ENCODE measurements at places on chromosomes 4 and X. TPM values are rescaled to one million over a fixed set of nuclear protein-coding genes. Genes with fewer than 3 reads are reported as not detected.

Gene ABCG2
- 2.3 TPM for total RNA-seq

Gene CPLX1
- not detected for total RNA-seq

Gene MTTP
- total RNA-seq, result 0.39 TPM

Gene LINC00632
- 0.48 TPM for total RNA-seq

Gene ZCCHC12
- not detected for total RNA-seq

Gene MTNR1A
- not detected for total RNA-seq

Gene STK26
- total RNA-seq, result 10.2 TPM

DNA sequence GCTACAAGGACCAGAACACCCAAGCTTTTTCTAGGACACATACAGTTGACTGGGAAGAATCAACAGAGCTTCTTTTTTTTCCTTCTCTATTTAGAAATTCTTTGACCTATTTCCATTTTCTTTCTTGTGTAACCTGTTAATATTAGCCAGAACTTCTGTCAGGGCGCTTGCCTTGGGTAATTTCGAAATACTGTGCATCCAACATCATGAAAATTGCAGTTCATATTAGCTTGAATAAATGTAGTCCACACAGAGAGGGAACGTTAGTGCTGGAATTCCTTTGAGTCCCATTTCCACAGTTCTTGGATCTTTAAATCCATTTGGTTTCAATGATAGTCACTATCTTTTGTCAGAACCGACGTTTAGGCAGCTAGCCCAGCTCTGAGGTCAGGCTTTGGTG lies 141.8 kb downstream of the MXRA5 start:
- DNase-seq, result no peak

- DNase-seq, result peak; percentile 29
Measured at GRCh38 chr4:184568770-184569169, 80.5 kb downstream of the CASP3 start.

- DNase-seq, result no peak
Measured at GRCh38 chrX:10607233-10607632, 13.2 kb downstream of the MID1 start.

DNA sequence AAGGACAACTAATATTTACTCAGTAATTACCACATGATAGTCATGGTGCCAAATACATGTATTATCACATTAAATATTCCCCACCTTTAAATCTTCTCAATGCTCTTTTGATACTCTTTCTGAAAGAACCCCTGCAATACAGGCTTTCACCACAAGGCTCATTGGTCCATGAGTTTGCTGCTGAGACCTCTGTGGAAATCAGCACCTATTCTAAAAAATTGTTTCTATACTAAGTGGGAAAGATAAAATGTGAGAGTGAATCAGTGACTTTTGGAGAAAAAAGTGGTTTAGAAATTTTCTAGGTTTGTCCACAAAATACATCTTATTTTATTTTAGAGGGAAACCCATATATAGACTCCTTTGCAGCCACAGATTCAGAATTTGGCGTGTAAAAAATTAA lies 257.3 kb downstream of the ZIC3 start:
- no peak for DNase-seq

GRCh38 chr4:47031751-47032404 lies 511 bp downstream of the GABRB1 start:
- no peak for DNase-seq

DNA sequence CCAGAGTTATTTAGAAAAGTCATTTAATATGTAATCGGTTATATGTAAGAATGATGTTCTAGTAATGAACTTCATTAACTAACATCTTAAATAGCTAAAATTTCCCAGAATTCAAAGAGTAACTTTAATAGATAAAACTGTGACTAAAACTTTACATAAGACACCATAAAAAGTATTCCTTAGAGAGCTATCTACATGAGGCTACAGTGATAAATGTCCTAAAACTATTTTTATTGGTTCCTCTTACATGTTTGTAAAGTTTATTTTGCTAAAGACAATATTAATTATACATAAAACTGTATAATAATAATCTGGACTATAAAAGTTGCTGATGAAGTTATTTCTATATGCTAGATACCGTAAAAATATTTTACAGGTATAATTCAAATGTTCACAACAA lies 897.7 kb upstream of the EPHA5 start:
- DNase-seq, result no peak

- DNase-seq, result no peak
Measured at GRCh38 chr4:128527946-128528576, 240.4 kb upstream of the PGRMC2 start.

DNA sequence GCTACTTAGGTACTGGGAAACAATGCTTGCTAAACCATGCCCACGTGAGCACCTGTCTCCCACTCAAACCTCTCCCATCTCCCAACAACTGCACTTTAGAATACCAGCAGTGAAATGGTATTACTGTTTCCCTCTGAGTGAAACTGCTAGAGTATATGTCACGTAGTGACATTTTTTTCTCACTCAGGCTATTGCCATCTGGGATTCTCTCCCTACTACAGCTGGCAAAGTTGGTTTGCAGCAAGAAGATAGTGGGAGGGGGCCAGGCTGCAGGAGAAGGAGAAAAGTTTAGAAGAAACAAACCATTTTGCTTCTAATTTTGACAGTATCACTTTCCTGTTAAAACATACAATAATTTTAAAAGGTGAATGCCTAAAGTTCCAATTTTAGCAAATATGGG lies 358.3 kb downstream of the MAPK10 start:
- DNase-seq, result no peak

DNA sequence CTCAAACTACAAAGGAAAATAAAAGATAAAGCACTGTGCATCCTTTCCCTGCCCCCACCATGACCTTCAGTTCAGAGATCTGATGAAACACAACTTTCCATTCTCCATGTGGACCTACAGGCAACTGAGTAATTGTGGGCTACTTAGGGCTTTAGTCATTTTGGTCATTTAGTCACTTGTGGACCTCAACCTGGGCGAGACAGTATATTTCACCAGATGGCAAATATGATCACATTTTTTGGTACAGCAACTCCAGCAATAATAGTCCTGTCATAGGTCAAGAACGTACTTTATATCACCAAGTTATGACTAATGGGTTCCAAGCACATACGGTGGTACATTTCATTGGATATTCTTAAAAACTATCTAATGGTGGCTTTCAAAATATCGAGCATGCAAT lies 141.2 kb downstream of the PDGFC start:
- peak; percentile 87 for DNase-seq

DNA sequence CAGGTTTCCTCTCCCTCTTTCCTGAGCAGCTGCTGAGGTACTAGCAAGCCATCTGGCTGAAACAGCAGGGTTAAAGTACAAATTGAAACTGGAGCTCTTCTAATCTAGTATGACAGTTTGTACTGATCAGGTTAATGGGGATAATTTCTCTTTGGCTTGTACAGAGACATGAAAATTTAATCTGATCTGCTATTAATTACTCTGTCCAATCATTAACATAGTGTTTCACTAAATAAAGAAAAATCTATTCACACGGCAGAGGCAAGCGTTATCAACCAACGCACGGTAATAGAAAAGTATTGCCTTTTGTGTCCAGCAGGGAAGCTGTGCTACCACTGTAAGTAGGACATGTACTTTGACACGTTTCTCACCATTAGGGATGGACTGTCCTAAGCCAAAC lies 71.1 kb downstream of the IGSF1 start:
- DNase-seq, result no peak

GRCh38 chr4:119671205-119671604 lies 42.6 kb upstream of the PDE5A start:
- no peak for DNase-seq

- DNase-seq, result no peak
Measured at GRCh38 chrX:136261321-136261720, 10.1 kb upstream of the MAP7D3 start.

DNA sequence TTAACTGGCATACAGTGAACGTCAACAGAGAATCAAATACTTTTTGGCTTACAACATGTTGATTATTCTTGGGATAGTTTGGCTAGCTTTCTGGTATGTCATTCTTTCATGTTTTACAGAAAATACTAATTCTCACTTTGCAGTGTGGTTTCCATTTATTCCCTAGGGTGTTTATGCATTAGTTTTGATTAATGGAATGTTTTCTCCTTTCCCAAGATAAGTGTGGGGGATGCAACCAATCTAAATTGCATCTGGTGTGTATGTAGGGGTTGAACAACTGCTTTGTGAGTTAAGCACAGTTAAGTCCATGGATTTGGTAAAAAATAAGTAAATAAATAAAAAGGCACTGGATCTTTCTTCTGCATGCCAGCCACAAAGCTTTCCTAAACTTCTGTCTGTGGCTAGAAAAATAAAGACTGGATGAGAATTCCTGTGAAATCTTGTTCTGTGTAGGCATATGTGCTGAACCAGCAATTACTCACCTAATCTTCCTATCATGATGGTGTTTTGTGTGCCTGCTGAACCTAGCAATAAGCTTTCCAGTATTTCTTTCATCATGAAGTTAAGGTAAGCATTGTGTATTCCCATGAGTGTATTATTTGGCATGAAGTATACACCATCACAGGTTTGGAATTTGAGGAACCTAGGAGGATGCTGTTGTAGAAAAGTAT lies 50.6 kb upstream of the TENM3 start:
- DNase-seq, result no peak

GRCh38 chr4:70759627-70760026 lies 37.9 kb downstream of the RUFY3 start:
- peak; percentile 20 for DNase-seq

- no peak for DNase-seq
Measured at GRCh38 chr4:165201806-165202205, 5.6 kb upstream of the KLHL2 start.

DNA sequence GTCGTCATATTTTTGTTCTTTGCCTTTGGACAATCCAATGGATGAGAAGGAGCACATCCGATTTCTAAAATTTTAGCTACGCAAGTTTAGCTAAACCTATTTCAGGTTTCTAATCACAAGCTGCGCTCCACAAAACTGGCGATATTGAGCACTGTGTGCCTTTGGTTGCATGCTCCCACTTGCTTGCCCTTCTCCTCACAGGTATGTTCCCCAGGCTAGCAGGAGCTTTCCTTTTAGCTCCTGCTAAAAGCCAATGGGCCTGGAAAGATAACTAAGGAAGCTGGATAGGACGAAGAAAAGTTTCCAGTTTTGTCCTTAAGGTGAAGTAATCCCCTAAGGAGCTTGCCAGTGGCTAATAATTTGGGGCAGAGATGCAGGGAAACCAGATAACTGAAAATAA lies 975.2 kb downstream of the FSTL5 start:
- no peak for DNase-seq

DNA sequence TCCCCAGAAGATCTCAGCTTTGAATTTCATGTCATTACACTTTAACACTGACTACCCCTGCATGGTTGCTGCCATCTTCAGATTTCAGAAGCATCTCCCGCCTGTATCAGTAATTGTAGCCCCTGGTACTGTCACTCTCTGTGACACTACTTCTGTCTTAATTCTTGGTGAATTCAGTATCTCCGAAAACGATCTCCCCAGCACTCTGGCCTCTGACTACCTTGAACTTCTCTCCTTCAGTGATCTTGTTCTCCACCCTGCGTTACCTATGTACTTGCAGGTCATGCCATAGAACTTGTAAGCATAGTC lies 53.8 kb upstream of the ABCG2 start:
- no peak for DNase-seq

- DNase-seq, result peak; percentile 82
Measured at GRCh38 chr4:23324021-23324690, 565.7 kb downstream of the PPARGC1A start.

DNA sequence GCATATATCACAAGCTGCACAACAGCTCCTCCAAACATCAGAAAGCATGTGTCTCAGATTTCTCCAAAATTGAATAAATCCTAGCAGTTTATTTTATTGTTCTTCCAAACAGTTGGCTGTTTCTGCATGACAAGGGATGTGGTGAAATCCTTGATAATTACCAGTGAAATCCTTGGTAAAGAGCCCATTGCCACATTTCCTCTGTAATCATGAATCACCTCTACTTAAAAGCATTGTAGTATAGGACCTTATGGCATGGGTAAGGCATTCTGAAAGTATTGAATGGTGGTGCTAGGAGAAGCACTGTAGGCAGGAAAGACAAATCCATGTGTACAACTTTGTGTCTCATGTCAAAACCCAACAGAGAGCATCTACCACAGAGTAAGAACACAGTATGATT lies 135.8 kb upstream of the NDST3 start:
- no peak for DNase-seq

GRCh38 chr4:22850055-22850454 lies 157.3 kb downstream of the GBA3 start:
- no peak for DNase-seq

GRCh38 chrX:20585782-20586181 lies 319.1 kb upstream of the RPS6KA3 start:
- DNase-seq, result no peak

GRCh38 chr4:4524364-4524763 lies 17.5 kb downstream of the STX18 start:
- DNase-seq, result peak; percentile 20

- peak; percentile 20 for DNase-seq
Measured at GRCh38 chr4:118834070-118834469, 1.9 kb downstream of the SEC24D start.

DNA sequence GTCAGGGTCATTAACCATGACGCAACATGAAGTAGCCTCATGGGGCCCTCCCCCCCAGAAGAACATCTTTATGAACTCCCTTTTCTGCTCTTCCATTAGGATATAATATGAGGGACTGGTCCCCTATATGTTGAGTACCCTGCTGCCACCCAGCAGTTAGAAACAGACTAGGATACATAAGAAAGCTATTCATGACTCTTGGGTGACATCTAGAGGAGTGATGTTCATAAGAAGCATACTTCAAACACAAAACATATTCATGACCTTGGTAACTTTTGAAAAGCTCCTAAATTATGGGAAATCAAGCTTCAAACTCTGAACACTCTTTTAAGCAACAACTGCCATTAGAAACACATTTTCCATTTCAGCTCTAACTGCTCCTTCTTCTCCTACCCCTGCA lies 155.2 kb upstream of the SPIN4 start:
- peak; percentile 49 for DNase-seq

DNA sequence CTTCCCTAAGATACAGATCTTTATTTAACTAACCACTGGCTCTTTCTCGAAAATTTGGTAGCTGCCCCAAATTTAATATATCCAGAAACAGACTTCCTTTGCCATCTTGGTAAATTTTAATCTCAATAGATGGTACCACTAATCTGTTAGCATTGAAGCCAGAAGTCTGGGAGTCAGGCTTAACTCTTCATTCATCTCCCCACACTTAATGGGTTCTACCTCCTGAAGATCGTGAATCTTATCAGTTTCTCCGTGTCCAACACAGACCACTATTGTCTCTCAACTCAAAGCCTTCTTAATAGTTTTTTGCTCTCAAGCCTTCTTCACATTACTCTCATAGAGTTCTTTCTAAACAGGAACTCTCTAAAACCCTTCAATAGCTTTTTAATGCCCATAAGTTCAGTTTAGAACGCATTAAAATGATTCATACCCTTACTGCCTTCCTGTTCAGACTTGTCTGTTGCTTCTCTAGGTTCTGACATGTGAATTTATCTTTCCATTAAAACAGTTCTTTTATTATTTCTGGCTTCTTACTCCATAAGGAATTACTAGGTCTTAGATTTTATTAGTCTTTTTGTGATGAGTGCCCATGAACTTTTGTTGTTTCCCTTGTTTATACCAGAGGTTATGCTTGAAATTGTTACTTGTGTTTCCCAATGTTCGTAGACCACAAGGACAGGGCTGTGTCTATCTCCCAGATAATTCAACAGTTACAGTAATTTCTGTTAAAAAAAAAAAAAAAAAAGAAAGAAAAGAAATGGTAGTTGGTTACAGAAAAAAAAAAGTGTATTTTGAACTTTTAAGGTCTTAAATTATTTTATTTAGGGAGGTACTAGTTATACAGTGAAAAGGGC lies 54.7 kb downstream of the SMARCAD1 start:
- peak; percentile 0 for DNase-seq

Measured in RPMI7951 (cell line).